Central memory CD4-positive, alpha-beta T cell (primary cell): ENCODE measurements at places on chromosomes 12 and 14.

- DNase-seq: no peak
Observed at GRCh38 chr12:51819736-51820525, 28.6 kb downstream of the FIGNL2 start.

- DNase-seq: no peak
Observed at GRCh38 chr14:105440554-105440900, 20.9 kb downstream of the MTA1 start.

DNA sequence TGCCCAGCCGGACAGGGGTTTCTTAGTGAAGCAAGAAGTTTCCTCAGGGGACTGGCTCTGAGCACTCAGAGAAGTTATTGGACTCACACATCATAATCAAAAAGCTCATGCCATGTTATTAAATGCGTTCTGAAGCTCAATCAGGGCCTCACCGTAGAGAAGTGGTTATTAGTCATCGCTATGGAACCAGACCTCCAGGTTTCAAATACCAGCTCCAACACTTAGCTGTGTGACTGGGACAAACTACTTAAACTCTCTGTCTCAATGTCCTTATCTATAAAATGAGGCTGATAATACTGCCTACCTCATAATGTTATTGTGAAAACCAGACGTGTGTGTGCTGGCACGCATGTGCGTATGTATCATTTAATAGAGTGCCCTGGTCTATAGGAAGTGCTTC, 7.3 kb downstream of the STAT6 start:
- no peak for DNase-seq

- peak; percentile 95 for DNase-seq
Observed at GRCh38 chr12:67630373-67631088, 18.0 kb upstream of the DYRK2 start.

- DNase-seq: no peak
Observed at GRCh38 chr12:89622115-89622514, 86.5 kb downstream of the ATP2B1 start.

GRCh38 chr14:64734990-64735389, 30.8 kb downstream of the PLEKHG3 start:
- no peak for DNase-seq
